ENCODE measurements at places on chromosomes 12 and 14.

DNA sequence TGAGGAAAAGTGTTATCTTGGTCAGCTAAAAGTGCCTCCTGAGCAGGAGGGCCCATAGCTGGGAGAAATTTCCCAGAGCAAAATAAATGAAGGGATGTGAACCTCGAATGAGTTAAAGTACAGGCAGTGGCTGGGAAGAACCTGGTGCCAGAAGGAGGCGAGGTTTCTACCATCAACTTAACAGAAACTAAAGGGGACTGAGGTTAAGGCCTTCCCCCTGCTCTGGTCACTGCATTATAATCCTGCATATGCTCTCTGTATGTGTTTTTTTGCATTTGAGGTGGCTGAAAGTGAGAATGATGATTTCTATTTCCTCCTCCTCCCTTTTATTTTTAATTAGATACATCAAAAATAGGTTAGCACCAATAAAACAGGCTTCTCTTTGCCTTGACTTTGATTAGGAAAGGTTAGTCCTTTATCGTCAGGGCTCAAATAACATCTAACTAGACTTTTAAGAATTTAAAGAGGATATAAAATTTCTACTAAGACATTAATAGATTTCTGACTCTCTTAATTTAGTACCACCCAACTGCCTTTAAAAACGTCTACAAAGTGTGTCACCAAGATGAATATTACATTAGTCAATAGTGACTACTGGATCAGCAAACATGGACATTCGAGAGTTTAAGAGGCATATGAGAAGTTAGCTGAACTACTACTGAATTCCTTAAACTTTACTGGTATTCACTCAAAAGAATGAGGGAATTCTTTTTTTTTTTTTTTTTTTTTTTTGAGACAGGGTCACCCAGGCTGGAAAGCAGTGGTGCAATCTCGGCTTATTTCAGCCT is 49.2 kb downstream of the GALNT4 start:
- no peak for DNase-seq

GRCh38 chr12:111450676-111451075 is 45.0 kb downstream of the SH2B3 start:
- DNase-seq: no peak

DNA sequence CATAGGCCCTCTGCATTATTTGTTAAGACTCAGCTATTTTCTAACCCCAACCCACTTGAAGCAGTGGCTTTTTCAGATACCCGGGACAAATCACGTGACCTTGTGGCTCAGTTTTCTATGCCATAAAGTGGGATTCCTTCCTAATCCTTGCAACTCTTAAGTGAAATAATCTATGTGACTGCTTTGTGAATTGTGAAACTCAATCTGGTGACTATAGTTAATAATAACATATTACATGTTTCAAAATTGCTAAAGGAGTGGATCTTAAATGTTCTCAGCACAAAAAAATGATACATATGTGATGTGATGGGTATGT is 17.3 kb downstream of the EML1 start:
- no peak for DNase-seq

DNA sequence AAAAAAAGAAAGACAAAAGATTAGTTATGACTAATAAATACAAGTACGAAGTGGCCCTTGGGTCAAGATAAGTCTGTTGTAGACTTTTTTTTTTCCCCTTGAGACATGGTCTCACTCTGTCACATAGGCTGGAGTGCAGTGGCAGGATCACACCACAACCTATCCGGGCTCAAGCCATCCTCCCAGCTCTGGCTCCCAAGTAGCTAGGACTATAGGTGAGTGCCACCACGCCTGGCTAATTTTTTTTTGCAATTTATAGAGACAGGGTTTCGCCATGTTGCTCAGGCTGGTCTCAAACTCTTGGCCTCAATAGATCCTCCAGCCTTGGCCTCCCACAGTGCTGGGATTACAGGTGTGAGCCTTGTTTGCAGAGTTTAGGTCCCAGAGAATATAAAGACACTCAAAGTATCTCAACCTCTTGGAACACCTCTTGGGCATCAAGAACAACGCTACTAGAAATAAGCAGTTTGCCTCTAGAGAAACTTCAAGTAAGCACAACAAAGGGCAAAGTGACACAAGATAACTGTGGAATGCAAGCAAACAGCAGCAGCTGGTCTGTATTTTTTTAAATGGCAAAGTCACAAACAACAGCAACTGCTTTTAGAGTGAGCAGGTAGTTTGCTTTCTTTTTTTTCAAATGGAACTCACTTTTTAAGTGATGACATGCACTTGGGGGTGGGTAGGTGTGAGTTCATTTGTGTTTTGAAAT is 3.9 kb upstream of the MDM2 start:
- DNase-seq: no peak

GRCh38 chr12:20368114-20368650 is at the start of gene PDE3A:
PDE3A (plus strand) TSS chr12:20368537; CDS start chr12:20369285, 748 bp downstream.
- no peak for DNase-seq

DNA sequence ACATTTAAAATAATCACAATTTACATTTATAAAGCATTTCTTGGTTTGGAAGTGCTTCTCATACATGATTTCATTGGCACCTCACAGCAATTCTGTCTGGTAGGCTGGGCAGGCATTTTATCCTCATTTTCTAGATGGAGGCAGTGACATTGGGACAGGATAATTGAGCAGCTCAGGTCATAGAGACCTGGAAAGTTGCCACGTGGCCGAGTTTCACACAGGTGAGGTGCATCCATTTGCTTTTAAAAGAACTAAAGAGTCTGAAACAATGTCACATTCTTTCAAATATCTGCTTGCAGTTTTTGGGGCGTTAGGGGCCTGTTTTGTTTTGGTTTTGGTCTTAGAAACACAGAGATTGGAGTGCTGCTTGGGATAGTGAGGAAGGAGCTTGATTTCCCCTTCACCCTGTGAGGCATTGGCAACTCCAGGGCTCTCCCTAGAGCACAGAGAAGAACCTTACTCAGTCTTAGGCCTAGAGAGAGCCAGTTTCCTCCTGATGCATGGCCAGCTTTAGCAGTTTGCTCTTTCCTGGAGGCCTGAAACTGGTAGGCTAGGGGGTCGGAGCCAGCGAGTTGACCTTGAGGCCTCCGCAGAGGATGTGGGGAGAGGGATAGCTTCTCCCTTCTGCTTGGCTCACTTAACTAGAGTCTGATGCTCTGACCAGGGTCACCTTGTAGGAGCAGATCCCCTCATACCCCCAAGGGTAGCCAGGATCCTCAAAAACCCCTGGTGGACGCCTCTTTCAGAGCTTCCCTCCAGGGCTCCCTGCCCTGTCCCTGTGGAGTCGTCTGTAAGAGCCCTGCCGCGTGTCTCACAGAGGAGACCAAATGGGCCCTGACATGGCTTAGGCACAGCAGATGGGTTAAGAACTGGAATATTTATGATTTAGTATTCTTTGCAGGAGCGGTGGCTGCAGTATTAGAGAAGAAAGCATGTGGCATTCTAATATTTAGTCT is 34.9 kb upstream of the JDP2 start:
- no peak for DNase-seq

- DNase-seq: no peak
These were observed 98.8 kb downstream of the CALM1 start for GRCh38 chr14:90495357-90496276.

Measured in activated CD4-positive, alpha-beta T cell treated with anti-CD3 and anti-CD28 coated beads for 24 hours (primary cell).